Hypothalamus (tissue), 51 donors: ENCODE measurements at places on chromosomes 16 and 17.

GRCh38 chr17:7548585-7549400 lies at the start of gene TNFSF12:
TNFSF12 (plus strand) TSS chr17:7549058; CDS start chr17:7549154, 96 bp downstream.
- peak; percentile 23 for DNase-seq

DNA sequence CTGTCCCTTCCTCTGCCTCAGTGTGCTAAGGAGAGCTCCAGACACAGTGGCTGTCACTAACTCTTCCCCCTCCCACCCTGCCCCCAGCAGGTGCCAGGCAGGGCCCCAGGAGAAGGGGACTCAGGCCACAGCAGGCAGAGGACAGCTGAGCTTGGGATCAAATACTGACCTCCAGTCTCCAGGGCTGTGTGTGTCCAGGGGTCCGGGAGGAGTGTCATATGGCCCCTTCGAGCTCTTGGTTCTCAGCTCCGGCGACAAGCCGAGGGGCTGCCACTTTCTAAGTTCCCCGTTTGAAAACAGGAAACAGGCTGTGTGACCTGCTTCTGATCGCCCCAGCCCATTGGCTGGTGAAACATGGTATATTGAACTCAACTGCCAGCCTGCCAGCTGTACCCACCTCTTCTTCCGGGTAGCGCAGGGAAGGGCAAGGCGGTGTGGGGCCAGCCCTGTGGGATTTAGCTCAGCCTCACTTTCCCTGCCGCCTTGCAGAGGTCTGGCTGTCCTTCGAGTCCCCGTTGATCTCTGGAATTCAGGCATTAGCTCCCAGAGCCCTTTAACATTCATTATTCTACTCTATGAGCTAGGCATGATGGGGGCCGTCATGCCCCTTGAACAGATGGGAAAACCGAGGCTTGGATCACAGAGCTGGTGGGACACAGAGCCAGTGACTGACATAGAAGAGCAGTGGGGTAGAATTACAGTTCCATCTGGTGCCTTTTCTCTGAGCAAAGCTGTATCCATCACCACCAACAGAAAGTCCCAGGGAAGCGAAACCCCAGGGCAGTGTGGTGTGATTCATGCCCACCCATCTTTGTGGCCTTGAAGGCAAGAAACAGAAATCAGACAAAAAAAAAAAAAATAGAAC lies at the start of gene SNX20:
Gene SNX20 (minus strand): TSS at position 292 of the 865 bp plus-strand sequence. CDS start 3,786 bp downstream, outside the sequence.
- DNase-seq = no peak

DNA sequence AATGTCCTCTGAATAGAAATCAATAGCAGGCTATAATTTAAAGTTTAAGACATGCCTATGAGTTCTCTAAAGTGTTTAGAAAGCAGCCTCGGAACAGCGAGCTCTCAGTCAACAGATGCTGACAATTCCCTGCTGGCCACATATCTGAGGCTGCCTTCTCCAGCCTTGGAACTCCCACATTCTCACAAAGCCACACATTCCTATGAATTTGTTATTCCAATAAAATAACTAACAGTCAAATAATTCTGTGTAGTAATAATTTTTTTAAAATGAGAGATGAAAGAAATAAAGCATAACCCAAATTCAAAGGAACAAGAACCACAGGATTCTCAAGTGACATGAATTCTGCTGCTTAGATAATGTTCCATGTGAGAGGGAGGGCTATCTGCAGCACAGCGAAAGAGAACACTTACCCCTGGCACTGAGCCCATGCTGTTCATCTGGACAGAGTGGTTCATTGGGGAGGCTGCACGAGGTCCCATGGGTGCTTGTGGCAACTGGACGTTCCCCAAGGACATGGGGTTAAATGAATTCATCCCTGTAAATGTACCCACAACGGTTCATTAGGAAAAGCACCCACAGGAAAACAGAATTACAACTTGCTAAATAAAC lies 56.9 kb upstream of the TRAP1 start:
- no peak for DNase-seq

DNA sequence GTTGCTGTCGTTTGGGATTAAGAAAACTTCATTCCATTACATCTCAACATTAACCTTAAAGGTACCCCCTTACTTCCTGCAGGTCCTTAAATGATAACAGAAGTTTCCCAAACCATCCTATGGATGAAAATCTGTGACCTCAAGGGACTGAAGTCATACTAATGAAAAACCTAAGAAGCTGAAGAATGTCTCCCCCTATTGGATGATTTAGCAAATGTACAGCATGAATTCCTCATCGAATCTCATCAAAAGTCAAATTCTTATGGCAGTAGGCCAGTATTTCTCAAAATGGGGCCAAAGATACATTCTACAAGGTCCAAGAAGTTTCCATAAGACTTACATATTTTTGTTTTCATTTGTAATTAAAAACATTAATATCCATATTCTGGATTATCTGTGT lies 13.5 kb downstream of the SCO1 start:
- no peak for DNase-seq

DNA sequence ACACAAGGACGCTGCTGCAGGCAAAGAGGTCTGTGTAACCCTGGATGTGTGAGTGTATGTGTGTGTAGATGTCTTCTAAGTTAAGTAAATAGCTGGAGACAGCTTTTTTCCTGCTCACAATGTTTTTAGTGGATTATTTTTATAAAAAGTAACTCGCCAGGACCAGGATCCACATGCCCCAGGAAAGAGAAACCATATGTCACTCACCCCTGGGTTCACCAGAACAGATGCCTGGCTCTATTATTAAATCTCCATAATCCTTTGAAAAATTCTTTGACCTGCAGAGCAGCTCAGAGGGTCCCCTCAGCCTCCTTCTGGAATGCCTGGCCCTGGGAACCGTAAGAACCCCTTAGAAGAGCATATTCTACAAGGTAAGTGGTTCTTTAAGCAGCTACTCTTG lies 18.0 kb downstream of the ABCC12 start:
- DNase-seq = no peak

DNA sequence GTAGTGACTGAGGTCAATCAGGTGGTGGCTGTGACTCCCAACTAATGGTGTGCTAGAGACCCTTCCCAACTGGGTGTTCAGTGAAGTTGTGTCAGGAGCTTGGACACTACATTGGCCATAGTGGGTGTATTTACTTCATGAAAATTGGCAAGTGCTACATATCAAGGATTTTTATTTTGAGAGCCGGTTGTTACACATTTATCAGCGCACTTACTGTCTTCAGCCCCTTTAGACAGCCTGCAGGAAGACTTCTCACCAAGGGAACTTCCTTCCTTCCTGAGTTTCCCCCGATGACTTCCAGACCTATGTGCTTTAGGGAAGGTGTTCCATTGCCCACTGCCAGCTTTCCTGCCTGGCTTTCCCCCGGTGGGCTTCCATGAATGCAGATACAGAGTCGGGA lies 261.2 kb downstream of the CBLN1 start:
- no peak for DNase-seq
